Stimulated activated CD4-positive, alpha-beta T cell treated with anti-CD3 and anti-CD28 coated beads, Interleukin-15, amount 100 ng/mL, for 24 hours (primary cell): ENCODE measurements at places on chromosomes 7 and 10.

- no peak for DNase-seq
These were observed 84.5 kb upstream of the WNT16 start for GRCh38 chr7:121244120-121244870.

GRCh38 chr7:145105561-145105960 is 269.7 kb upstream of the TPK1 start:
- no peak for DNase-seq

- no peak for DNase-seq
These were observed 216.5 kb upstream of the MKLN1 start for GRCh38 chr7:131111081-131111576.

DNA sequence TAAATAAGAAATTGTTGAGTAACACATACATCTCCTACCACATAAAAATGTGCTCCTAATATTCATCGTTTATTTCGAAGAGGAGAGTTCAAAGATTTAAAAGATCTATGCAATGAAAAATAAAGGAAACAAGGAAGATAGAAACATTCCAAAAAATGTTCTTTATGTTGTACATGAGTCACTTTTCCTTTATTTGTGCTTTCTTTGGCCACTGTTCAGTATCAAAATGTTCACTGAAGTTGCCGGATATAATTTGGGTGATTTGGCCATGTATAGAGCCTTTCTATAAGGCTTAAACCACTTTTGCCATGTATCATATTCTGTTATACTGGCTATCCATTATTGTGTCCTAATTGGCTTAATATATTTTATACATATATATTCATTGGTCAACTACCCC is 62.9 kb upstream of the PRR15 start:
- DNase-seq = no peak

DNA sequence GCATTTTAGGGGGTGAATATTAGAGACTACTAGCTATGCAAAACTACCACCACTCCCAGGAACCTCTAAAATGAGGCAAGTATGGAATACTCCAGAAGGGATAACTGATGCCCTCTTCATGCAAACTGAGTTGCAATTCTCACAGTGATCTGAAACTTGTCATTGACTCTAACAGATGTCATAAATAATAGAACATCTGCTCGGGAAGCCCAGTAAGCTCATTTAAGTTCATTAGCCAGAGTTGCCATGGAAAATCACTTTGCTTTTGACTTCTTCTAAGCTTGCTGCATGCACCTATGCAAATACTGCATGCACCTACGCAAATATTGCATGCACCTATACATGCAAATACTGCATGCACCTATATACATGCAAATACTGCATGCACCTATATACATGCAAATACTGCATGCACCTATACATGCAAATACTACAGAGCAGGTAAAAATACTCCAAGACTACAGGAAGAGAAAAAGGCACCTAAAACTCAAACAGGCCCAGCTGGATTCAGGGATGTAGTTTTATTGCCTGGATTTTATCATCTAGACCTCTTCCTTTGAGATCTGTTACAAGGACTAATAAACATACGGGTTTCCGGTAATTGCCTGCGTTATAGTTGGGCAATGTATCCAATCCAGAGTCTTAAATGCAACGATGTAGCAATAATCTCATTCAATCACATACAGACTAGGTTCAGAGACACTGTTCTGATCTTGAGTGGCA is 1061.1 kb upstream of the AUTS2 start:
- DNase-seq = no peak

DNA sequence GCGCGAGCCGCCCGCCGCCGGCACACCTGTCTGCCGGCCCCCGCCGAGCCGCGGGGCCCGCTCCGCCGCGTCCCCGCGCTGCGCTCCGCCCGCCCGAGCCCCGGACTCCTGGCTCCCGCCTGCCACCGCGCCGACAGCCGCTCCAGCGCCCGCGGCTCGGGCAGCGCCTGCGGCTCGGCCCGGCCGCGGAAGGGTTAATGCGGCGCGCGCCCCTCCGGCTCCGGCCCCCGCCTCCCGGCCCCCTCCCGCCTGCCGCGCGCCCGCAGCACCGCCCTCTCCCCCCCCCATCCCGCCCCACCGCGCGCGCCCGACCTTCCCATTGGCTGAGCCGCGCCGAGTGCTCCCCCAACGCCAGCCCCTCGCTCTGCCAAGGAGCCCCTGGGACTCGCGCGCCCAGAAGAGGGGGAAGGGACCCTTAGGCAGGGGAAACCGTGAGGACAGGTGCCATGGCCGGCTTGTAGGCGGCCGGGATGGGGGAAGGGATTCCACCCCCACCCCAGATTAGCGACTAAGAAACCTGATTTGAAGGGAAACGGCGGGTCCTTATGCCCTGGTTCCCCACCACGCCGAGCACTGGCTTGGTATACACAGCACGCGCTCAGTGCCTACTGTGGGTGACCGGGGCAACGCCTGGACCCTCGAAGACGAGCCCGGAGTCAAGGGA is at the start of gene KCNH2:
Gene KCNH2 (minus strand): TSS at position 196 of the 664 bp plus-strand sequence. CDS start 408 bp downstream, outside the sequence.
- DNase-seq = peak; percentile 55

DNA sequence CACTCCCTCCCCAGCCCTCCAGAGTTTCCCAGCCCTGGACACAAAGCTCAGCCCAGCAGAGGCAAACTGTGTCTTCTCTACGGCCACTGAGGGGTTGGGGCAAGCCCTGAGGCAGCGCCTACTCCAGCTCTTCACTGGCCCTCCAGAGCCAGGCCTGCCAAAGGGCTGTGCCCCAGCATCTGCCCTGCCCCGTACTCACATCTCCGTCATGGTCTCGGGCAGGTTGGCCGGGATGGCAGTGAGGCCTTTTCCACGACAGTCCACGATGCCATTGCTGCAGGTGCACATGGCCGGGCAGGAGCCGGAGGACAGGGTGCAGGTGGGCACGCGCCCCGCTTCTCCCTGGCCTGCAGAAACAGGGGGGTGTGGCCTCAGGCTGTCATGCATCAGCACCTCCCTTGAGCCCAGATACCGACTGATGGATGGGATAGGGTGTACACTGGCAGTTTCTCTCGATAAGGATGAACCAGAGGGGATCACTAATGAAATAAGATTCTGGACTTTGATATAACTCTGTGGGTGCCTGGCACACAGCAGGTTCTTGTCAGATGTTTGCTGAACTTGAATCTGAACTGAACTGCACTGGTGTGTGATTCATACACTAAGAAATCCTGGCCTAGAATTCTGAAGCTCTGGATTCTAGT is 125.2 kb downstream of the SLIT1 start:
- no peak for DNase-seq

GRCh38 chr7:139825666-139826290 is 3.3 kb upstream of the TBXAS1 start:
- DNase-seq = no peak

DNA sequence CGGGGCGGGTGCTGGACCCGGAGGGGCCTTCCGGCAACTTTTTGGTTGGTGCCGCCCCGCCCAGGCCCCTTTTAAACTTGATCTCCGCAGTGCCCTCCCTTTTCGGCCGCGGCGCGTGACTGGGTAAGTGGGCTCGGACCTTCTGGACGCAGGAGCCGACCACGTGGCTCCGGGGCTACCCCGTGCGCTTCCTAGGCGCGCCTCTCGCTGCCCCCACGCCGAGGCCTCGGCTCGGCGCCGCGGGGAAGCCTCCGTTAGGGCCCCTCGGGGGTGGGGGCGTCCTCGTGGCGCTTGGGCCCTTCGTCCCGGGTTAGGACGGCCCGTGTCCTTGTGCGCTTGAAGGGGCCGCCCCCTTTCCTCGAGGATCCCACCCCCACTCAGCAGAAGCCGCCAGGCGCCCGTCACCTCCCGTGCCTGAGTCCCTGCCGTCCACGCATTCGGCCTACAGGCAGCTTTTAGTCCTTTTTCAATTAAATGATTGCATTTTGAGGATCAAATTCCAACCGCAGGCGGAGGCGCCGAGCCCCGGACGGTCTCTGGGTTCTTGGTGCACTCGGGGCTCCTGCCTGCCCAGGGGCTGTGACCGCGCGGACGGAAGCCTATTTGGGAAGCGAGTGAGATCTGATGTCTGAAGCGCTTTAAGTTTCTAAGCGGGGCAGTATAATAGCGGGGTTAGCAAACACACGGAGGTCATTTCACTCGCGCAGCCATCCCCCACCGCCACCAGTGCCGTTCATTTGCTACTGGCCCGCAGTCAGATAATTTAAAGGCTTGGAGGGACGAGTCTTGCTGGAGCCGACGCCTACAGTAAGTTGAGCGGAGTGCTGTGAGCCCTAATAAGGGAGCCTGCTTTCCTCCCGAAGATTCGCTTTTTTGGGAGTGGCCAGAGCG is 31.8 kb upstream of the TOMM7 start:
- DNase-seq = peak; percentile 90

DNA sequence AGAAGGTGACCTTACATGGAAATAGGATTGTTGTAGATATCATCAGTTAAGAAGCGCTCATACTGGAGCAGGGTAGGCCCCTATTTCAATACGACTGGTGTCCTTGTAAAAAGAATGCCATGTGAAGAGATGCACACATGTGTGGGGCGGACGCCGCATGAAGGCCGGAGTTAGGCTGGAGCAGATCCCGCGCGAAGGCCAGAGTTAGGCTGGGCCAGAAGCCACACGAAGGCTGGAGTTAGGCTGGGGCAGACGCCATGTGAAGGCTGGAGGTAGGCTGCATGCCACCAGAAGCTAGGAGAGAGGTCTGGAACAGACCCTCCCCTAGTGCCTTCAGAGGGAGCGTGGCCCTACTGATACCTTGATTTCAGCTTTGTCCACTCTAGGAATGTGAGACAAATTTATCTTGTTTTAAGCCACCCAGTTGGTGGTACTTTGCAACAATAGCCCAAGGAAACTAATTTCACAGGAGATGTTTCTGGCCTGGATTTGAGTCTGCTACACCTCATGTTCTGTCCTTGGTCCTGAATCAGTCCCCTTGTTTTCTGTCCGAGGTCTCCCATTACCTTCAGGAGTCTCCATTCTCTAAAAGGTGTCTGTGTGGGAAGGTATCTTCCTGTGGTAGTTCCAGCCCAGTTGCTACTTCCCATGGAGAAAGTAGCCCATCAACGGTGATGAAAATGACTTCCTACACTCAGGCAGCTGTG is 585.8 kb downstream of the LRMDA start:
- no peak for DNase-seq

DNA sequence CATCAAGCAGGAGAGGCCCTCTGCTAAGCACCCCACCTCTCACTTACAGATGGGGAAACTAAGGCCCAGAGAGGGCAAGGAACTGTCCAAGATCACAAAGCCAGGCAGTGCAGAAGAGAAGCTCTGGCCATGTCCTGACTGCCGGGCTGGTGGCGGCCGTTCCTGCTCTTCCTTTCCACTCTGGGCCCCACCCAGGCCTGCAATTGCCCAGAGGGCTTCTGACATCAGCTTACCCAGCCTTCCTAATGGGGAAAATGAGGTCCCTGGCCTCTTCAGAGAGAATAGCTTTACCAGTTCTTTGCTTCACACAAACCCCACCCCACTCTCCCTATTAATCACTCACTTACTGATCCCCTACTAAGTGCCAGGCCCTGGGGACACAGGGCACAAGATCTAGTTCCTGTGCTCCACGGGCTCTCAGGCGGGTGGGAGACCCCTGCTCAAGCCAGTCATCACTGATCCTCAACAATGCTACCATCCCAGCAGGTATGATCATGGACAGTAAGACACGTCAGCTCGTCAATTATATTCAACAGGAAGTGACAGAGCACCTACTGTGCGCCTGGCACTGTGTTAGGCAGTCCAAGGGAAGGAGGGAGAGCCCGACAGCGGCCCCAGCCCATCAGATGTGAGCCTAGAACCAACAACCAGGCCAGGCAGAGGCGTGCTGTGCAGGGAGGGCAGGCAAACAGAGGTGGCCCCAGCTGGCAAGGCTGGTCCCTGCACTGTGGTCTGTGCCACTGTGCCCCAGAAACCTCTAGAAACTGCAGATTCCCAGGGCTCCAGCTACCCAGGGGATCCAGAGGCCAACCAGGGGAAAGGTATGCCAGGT is 26.4 kb upstream of the FRAT2 start:
- no peak for DNase-seq

DNA sequence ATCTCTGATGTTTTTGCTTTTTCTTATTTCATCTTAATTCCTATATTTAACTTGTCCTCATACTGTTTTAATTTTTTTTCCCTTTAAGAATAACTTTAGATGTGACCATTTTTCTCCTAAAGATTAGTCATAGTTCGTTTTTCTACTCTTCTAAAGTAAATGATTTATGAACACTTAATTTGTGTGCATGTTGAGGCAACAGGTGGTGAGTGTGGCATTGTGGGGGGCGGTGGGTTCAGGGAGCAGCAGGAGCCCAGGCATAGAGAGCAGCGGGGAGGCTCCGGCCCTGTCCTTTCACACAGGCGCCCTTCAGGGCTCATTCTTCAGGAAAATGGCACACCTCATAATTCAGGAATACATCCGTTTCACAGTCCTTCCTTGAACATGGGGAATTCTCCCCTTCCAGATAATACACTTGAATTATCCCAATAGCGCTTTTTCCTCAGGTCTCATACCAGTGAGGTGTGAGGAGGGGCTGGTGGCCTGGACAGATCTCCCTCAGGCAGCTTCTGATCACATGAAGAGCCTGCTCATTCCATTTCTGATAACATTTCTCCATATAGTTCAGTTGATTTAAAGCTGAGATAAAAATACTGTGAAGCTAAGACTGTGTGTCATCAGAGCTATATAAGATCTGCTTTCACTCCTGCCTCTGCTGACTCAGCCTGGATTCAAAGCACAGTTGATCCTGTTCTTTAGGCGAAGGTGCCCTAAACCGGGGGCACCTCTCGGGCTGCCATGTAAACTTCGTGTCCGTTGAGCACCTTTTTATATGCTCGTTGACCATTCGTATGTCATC is 40.2 kb downstream of the CUL1 start:
- DNase-seq = no peak

DNA sequence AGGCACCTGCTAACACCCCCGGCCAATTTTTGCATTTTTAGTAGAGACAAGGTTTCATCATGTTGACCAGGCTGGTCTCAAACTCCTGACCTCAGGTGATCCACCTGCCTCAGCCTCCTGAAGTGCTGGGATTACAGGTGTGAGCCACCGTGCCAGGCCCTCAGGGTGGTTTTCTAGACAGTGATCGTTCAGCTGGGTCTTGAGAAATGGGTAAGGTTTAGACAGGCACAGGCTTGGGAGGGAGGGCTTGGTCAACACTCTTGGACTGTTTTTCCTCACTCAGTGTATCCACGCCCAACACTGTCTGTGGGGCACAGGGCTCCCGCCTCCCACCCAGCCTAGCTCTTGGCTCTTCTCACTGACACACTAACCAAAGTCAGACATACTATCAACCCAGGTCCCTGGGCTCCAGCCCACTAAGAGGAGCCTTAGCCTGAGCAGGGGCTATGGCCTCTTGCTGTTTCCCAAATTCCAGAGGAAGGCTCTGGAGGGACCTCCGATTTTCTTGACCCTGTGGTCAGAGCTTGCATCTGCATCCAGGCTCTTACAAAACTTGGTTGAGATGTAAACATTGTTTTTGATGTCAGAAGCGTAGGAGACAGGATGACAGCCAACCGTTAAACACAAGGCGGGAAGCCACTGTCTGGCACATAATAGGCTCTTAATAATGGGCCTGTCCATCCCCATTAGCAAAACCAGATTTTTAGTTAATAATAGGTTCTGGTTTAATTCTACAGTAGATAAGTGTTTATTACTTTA is 143.9 kb downstream of the PRKAG2 start:
- DNase-seq = no peak

DNA sequence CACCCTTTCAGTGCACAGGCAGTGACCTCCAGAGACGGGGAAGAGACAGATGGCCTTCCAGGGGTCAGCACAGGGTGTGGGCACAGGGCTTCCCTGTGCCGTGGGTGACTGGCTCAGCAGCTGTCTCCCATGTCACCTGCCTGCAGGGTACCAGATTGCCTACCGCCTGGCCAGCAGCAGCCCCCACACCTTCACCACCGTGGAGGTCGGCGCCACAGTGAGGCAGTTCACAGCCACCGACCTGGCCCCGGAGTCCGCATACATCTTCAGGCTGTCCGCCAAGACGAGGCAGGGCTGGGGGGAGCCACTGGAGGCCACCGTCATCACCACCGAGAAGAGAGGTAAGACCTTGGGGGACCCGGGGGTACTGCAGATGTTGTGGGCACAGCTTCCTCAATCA is 536.5 kb upstream of the FOXK1 start:
- DNase-seq = no peak

- DNase-seq = no peak
These were observed 226.2 kb downstream of the PTPRN2 start for GRCh38 chr7:158361326-158361946.
